ENCODE measurements at places on chromosomes 6 and 20.

DNA sequence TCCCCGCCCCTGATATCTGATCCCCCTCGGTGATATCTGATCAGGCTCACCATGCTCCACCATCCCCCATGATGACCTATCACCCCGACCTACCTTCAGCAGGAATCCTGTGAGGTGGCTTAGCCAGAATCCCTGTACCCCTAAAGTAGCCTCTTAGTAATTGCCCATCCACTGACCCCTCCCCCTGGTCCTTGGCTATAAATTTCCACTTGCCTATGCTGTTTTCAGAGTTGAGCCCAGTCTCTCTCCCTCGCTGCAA is 177.5 kb upstream of the GGTLC1 start:
- no peak for DNase-seq

DNA sequence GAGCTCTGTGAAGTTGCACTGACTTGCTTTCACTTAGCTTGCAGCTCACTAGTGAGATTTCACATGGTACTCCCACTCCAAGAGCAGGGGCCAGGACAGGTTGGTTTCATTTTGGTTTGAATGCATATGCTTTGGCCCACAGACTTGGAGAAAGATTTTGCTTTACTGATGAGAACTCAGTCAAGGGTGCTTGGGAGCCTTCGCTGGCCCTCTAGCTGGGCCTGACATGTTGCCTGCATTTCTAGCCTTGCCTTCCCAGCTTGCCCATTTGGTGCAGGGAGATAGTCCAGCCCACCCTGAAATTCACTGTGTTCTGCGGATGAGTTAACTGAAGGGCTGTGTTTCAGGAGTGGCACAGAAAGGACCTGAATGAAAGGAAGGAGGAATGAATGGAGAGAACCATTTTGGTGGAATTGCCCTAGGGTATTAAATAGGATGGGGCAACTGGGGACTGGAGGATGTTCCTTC is 1.9 kb downstream of the SGK1 start:
- DNase-seq: no peak

GRCh38 chr20:23970049-23970448 is 18.5 kb downstream of the GGTLC1 start:
- DNase-seq: no peak

DNA sequence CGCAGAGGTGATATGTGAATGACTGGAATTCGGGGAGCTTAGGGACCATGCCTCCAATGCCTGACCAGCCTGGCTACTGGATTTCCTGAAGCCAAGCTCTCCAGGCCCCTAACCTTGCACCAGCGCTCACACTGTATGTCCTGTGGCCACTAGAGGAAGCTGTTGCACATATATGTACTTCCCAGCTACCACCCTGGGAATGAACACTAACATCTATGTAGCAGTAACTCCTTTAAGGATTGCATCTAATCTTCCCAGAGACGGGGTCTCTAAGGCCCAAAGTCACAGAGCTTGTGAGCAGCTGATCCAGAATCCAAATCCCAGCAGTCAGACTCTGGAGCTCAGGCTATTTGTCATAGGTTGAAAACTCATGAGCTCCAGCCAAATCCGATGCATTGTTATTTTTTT is 20.4 kb upstream of the BPIFB1 start:
- peak; percentile 26 for DNase-seq

GRCh38 chr20:44702776-44703175 is 12.4 kb upstream of the CCN5 start:
- no peak for DNase-seq

GRCh38 chr6:108884211-108885059 is 36.2 kb downstream of the ARMC2 start:
- DNase-seq: no peak

DNA sequence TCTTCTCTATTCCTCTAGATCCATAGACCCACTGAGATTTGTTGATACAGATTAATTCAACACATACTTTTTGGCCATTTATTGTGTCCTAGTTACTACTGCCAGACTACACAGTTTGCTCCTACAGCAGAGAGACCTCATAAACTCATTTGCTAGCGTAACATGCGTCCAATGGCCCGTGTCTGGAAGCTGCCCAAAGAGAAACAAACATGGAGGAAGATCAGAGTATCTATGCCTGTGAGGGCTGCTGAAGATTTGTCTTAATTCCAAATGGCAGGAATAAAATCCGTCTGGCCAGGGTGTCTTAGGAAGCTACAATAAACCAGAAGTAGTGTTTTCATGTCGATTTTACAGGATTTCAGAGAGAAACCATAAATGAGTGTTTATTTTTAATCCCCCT is 214.7 kb downstream of the CLIC5 start:
- no peak for DNase-seq

DNA sequence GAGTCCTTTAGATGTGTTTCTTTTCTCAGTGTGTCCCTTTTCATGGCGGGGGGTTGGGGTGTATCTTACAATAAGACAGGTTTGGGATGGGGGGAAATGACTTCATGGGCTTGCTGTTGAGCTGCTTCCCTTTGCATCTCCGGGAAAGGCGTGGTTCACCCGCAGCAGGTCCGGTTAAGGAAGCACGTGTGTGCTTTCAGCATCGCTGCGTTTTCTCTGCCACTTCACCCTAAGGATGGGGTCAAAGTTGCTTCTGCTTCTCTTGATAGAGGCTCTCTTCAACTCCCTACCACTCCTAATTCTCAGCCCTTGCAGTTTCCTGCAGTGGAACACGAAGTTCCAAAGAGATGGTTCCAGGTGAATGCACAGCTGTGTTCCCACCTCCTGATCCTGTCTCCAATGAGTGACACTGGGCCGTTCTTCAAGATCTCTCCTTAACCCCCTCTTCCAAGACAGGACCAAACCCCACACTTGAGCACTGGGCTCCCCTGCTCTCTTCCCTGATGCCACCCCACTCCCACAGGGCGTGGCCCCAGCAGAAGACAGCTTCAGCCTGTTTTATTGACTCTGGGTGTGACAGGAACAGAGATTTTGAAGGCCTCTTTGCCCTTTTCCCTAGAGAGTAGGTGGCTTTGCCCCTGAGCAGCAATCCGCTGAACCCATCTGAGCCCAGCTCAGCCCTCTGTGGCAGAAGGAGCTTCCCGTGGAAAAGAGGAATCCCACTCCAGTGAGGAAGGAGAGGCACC is 85.2 kb downstream of the PLEKHG1 start:
- no peak for DNase-seq

DNA sequence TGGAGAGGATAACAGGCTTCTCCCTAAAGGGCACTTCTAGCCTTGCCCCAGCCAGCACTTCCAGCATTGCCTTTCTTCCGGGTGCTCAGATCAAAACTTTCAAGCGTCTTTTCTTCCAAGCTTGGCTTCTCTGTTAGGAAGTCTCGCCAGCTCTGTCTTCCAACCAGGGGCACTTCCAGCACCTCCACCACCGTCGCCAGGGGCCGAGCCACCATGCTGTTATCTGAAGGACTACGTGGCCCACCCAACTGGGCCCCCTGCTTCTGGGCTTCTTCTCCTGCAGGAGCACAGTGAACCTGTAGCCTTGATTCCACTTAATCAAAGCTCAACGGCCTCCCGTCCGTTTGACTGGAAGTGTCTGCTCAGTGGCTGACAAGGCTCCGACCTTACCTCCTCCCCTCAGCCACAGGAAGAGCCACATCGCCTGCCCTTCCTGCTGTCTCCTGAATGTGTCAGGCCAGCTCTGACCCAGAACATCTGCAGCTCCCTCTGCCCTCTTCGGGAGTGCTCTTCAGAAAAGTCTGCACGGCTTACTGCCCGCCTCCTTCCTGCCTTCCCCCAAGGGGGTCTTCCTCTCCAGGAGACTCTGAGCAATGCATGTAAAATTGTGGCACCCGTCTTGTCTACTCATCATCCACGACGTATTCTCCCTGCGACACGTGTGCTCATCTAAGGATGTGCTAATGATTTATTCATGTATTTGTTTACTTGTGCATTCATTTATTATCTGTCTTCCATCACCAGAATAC is 527.0 kb downstream of the CDH26 start:
- no peak for DNase-seq

- no peak for DNase-seq
Measured at GRCh38 chr6:110385458-110385863, 27.3 kb upstream of the METTL24 start.

GRCh38 chr6:130955755-130956154 is 107.3 kb downstream of the EPB41L2 start:
- peak; percentile 71 for DNase-seq

GRCh38 chr20:37901240-37901639 is 1.7 kb upstream of the VSTM2L start:
- no peak for DNase-seq
